ENCODE measurements at places on chromosomes 2 and 18.

DNA sequence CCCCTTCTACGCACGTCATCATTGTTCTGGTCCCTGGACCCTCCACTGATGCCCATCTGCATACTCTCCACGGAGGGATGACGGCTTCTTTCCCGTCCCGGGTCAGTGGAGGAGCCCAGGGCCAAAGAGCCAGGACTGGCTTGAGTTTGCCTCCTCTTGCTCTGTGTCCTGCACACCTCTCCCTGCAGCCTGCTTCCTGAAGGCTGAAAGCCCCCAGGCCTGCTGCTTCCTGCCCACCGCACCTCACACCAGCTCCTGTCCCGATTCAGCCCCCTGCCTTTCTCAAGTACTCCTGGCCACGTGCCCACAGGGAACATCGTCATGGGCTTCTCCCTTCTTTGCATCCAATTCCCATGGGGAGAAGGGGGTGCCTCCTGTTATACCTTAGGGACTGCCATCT lies 7.1 kb downstream of the ADCY3 start:
- no peak for DNase-seq

GRCh38 chr2:104746299-104746698 lies 107.6 kb upstream of the POU3F3 start:
- DNase-seq, result no peak

- DNase-seq, result no peak
Measured at GRCh38 chr2:32360416-32360815, 3.6 kb downstream of the BIRC6 start.

GRCh38 chr2:66509326-66509811 lies 74.4 kb downstream of the MEIS1 start:
- DNase-seq, result no peak

- no peak for DNase-seq
Measured at GRCh38 chr18:11392292-11392691, 217.1 kb upstream of the SLC35G4 start.

DNA sequence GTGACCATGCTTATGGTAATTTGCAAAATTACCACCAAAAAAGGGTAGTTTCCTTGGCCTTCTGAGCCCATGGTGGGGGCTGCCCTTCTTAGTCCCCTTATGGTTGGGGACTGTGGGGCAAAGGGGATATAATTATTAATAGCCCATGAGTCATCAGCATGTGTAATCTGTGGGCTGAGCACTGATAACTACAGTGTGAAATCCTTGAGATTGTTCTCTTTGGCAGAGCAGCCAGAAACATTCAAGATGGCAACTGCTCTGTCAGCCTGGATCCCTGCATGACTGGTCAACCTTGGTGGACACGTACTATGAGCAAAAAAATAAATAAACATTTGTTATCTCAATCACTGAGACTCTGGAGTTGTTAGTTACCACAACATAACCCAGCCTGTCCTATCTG lies 61.3 kb downstream of the MGAT4A start:
- no peak for DNase-seq

- no peak for DNase-seq
Measured at GRCh38 chr2:119657466-119658145, 21.4 kb upstream of the TMEM177 start.

DNA sequence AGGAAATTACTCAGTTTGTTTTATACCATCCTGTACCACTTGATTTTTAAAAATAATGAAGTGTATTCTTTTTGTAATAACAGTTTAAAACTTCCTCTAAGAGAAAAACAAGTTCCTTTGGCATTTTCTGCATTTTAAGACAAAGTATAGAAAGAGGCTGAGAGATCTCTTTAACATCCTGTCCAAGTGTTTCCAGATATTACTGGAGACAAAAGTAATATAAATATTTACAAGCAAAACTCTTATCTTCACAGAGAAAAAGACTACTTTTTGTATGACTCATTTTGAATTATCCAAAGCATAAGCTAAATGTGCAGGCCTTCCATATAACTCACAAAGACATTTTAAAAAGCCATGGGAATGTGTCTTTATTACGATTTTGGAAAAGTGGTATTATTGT lies 221.1 kb downstream of the RDH14 start:
- no peak for DNase-seq

DNA sequence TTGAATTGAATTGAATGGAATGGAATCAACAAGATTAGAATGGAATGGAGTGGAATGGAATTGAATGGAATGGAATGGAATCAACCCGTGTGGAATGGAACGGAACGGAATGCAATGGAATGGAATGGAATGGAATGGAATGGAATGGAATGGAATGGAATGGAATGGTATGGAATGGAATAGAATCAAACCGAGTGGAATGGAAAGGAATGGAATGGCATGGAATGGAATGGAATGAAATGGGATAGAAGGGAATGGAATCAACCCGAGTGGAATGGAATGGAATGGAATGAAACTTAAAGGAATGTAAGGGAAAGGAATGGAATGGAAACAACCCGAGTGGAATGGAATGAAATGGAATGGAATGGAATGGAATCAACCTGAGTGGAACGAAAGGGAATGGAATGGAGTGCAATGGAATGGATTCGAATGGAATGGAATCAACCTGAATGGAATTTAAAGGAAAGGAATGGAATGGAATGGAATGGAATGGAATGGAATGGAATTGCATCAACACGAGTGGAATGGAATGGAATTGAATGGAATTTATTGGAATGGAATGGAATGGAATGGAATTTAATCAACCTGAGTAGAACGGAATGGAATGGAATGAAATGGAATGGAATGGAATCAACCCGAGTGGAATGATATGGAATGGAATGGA lies 1146.6 kb downstream of the RPIA start:
- no peak for DNase-seq

GRCh38 chr18:26206488-26206887 lies 19.8 kb upstream of the TAF4B start:
- DNase-seq, result no peak

DNA sequence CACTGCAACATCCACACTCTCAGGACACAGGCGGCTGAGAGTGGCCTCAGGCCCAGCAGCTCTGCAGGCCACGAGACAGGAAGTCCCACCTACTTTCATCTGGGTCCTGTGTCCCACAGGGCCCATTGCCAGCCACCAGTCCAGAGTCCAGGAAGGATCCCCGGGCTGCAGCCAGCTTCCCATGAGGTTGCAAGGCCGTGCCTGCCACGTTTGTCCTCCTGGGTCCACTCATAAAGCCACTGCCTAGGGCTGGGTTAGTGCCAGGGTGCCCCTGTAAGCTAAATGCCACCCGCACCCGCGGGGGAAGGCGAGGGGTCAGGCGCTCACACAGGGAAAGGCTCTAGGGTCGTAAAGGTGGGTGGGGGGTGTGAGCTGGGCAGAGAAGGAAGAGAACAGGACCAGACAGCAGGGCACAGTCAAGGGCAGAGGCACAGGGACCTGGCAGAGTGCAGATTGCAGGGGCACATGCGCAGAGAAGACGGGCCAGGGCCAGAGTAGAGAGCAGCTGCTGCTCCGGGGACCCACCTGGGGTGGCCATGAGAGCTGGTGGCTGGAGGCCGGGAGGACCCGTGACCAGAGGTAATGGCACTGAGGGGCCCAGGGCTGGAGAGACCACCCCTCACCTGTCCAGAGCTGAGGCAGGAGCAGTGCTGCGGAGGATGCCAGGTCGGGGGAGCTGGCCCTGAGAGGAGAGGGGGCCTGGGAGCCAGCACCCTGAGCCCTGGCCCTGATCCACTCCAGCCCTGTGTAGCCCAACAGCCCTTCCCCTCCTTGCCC lies 8.0 kb downstream of the AGXT start:
- DNase-seq, result no peak

DNA sequence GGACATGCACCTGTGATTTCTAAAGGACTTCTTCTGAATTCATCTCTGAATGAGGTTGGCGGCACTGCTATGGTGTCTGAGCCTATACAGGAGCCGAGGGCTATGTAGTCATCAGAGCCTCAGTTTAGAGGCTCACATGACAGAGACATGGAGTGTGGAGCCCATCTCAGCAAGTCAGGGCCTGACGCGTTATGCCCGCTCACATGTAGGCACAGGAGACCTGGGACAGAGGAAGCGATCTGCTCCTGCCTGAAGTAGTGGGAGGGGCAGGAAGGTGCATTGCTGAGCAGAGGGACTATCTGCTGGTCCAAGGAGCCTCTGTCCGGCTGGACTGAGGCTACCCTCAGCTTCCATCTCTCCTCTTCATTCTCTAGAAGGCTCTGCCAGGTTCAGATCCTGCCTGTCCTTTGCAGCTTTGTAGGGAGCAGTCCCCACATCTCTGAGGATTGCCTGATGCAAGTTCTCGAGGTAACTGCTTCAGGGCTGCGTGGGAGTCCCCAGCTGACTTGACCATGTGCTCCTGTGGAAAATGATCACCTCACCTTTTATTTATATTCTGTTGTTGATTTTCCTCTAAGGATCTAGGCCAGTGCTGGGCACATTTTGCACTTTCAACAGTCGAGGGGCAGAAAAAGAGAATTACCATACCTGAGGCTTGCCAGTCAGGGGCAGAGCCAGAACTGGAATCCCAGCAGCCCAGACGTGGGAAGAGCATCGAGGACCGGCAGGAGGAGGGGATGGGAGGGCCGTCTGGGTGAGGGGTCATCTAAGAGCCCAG lies 16.6 kb downstream of the KLHL29 start:
- DNase-seq, result no peak

GRCh38 chr2:238686223-238686622 lies 161.7 kb upstream of the TWIST2 start:
- no peak for DNase-seq

DNA sequence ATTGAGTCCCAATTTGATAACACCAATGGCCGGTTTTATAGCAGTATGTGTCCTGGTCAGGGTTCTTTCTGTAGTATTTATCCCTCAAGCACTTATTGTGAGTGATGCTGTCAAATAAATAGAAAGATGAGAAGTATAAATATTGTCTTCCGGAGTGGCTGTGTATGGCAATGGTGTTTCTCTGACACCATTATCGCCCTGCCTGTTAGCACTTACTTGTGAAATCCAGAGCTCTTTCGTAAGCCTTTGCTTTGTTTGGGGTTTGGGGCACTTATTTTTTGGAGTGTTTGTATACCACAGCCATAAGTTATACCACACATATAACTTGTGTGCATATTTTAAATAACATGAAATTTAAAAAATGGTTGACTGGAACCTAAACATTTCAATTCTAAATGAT lies 29.3 kb downstream of the CD8B2 start:
- DNase-seq, result no peak

- no peak for DNase-seq
Measured at GRCh38 chr2:39289609-39290008, 45.8 kb upstream of the CDKL4 start.

GRCh38 chr2:119574108-119574815 lies 30.0 kb downstream of the CFAP221 start:
- DNase-seq, result no peak

- DNase-seq, result no peak
Measured at GRCh38 chr18:38301621-38302020, 736.0 kb upstream of the CELF4 start.

DNA sequence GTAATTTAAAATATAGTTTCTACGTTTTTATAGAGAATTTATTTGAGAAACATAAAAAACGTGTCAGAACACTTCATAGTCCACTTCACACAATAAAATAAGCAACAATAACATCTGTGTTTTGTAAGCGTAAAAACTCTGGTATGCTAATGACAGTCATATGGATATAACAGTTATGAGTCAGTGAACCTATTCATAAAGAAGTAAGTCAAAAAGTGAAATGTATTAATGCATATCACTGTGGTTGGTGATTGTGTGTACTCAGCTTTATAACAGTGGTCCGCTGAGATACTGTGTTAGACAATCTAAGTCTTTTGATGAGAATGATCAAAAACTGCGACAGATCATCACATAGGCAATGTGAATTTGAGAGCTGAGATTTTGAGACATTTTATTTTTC lies 153.2 kb downstream of the WDR7 start:
- no peak for DNase-seq

GRCh38 chr2:101518578-101519492 lies 43.9 kb upstream of the RFX8 start:
- no peak for DNase-seq

DNA sequence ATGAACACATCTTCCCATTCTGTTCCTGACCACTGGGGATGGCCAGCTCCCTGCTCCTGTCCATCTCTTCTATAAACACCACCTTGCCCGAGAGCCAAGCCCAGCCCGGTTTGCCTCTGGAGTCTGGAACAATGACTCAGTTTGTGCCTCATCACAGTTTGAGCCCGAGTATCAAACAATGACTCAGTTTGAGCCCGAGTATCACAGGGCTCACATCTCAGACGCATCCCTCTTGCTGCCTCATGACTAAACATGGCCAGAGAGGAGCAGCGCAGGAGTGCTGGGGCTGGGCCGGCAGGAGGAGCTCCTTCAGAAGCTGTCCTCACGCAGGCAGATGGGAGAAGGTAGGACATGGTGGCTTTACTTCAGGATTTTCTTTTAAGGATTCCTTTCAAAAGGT lies 68.7 kb downstream of the PXDN start:
- DNase-seq, result no peak

GRCh38 chr2:201654616-201655384 lies 11.5 kb upstream of the TMEM237 start:
- DNase-seq, result no peak

DNA sequence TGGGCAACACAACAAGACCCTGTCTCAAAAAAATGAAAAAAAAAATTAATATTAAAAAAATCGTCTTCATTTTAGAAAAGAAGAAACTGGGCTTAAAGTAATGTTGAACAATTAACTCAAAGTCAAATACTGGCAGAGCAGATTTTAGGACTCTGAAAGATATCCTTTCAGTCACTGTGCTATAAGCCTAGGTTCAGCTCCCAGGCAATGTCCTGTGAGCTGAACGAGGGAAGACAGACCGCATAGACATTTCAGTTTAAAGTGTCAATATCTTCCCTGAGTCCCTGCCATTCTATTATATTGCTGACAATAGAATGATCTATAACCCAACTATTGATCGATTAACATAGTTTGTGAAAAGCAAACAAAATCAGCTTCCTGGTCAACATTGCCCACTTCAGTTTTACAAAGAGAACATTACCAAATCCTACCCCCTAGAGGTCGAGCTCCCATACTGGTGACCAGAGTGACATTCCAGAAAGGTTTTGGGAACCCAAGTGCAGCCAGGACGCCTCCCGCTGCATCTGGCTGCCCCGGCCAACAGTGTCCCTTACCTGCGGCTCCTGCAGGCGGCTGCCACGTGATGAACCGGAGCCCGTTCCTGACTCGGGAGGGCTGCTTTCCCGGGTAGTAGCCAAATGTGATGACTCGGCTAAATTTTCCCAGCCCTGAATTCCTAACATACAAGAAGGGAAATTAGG lies 639 bp downstream of the MRO start:
- no peak for DNase-seq

DNA sequence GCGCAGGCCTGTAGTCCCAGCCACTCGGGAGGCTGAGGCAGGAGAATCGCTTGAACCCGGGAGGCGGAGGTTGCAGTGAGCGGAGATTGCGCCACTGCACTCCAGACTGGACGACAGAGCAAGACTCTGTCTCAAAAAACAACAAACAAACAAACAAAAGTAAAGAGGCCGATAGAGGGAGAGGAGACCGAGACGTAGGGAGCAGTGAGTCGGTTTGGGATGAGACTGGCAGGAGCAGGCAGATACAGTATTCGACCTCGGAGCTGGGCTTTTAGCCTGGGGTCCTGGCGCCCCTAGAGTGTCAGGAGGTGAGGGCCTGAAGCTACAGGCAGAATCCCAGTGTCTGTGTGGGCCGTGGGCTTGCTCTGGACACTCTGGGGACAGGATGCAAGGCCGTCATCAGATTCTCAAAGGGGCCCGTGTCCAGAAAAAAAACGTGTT lies 51.2 kb downstream of the SLC4A1AP start:
- DNase-seq, result no peak

All from stimulated activated CD8-positive, alpha-beta memory T cell treated with anti-CD3 and anti-CD28 coated beads, Interleukin-4, amount 100 ng/mL, for 4 hours (primary cell).